Left renal pelvis (tissue), 4 donors: ENCODE measurements at places on chromosomes 2 and 18. TPM values are rescaled to one million over a fixed set of nuclear protein-coding genes. Genes with fewer than 3 reads are reported as not detected.

The RETREG2 gene
- polyA plus RNA-seq: 120 TPM

The ABCG8 gene
- 1.2 TPM for polyA plus RNA-seq

The RRM2 gene
- 58.4 TPM for polyA plus RNA-seq

The UGT1A6 gene
- polyA plus RNA-seq: 0.08 TPM

The CCDC141 gene
- polyA plus RNA-seq: 0.17 TPM

The FOXD4L1 gene
- 0.50 TPM for polyA plus RNA-seq

The PLB1 gene
- 2.3 TPM for polyA plus RNA-seq

The NYAP2 gene
- 0.06 TPM for polyA plus RNA-seq

The ALPI gene
- not detected for polyA plus RNA-seq

The FBXO15 gene
- polyA plus RNA-seq: 3.7 TPM

The UGT1A10 gene
- not detected for polyA plus RNA-seq

The BAZ2B gene
- 68.3 TPM for polyA plus RNA-seq

The BOLL gene
- polyA plus RNA-seq: not detected

The ASB18 gene
- polyA plus RNA-seq: not detected

The TMEM127 gene
- 34.2 TPM for polyA plus RNA-seq

The KIAA2012 gene
- 0.14 TPM for polyA plus RNA-seq

The ING5 gene
- polyA plus RNA-seq: 28.9 TPM

The PROM2 gene
- polyA plus RNA-seq: 50.5 TPM
